Muscle of leg (tissue), 16 donors: ENCODE measurements at places on chromosomes 3 and 15.

GRCh38 chr3:61450866-61451265 is 110.5 kb upstream of the PTPRG start:
- no peak for DNase-seq

DNA sequence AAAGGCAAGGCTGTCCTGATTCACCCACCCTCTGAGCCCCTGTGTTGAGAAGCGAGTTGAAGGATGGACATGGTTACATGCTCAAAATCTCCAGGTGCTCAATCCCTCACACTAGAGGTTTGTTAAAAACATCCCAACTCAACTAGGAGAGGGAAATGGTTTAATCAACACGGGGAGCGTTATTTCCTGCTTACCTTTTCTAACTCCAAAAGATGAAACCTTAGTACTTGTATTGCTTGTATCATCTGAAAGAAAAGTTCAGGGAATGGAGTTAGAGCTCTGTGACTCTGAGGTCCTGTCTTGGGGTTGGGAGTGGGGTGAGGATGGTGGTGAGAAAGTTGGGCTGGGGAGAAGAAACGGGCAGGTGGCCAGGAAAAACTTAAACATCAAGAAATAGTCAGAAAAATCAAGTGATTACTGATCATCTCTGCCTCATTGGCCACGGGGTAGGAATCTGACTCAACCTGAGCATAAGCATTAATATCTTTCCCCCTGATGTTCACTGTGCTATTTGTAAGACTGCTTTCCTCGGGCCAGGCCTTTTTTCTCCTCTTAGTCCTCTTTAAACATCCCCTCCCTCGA is 5.9 kb downstream of the MEIS2 start:
- DNase-seq: no peak

DNA sequence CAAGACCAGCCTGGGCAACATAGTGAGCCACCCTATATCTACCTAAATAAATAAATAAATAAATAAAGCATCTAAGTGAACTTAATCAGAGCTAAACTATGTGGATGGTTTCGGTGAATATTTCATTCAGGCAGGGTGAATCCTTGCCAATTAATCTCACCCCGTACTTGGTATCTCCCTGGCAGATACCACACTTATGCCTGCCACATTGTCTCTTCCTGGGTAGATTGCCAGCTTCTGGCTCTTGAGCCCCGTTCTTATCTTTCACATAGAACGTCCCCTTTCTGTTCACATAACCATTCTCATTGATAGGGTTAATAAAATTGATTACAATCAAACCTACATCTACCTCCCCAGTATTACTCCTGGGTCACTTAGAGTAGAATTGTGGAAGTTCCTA is 7.0 kb downstream of the SNAP23 start:
- no peak for DNase-seq

DNA sequence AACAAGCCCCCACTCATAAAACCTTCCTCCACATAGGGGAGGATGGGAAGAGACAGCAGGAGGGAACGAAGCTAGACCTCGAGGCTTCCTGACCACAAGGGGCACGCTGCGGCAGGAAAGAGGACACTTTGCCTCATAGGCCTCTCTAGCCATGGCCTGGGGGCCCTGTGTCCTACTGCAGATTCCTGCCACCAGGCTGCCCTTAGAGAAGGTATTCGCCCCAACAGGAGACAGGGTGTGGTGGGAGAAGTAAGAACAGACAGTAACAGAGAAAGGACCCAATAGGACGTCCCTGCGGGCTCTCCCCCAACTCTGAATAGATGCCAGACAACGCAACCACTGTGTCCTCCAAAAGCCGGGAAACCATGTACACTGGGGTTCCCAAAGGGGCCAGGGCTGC is 36.8 kb downstream of the ADCY5 start:
- DNase-seq: no peak
